NCI-H2171 treated with DMSO at 0.1 percent for 48 hours (cell line): ENCODE measurements at places on chromosomes 2 and 18.
A peak's percentile ranks its signal among the peaks of the same experiment; 100 is the strongest.

DNA sequence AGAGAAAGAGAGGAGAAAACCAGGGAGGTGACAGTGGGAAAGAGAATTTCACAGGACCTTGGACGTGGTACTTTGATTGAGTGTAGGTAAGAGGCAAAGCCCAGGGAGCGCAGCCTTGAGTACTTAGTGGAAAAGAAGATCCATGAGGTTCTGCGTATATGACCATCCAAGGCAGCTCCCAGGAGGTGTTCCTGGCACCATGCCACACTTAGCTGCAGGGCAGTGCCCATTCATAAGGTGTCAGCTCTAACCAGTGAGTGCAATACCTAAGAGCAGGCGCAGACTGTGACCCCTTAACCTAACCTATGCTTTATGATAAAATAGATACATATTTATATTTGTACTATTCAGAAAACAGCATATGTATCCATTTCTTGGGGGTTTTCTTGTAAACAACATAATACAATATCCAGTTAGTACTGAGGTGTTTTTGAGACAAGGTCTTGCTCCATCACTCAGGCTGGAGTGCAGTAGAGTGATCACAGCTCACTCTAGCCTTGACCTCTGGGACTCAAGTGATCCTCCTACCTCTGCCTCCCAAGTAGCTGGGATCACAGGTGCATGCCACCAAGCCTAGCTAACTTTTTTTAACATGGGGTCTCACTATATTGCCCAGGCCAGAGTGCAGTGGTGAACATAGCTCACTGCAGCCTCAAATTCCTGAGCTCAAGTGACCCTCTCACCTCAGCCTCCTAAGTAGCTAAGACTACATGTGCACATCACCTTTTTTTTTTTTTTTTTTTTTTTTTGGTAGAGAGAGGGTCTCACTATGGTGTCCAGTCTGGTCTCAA is 174.6 kb downstream of the GFPT1 start:
- DNase-seq: no peak

DNA sequence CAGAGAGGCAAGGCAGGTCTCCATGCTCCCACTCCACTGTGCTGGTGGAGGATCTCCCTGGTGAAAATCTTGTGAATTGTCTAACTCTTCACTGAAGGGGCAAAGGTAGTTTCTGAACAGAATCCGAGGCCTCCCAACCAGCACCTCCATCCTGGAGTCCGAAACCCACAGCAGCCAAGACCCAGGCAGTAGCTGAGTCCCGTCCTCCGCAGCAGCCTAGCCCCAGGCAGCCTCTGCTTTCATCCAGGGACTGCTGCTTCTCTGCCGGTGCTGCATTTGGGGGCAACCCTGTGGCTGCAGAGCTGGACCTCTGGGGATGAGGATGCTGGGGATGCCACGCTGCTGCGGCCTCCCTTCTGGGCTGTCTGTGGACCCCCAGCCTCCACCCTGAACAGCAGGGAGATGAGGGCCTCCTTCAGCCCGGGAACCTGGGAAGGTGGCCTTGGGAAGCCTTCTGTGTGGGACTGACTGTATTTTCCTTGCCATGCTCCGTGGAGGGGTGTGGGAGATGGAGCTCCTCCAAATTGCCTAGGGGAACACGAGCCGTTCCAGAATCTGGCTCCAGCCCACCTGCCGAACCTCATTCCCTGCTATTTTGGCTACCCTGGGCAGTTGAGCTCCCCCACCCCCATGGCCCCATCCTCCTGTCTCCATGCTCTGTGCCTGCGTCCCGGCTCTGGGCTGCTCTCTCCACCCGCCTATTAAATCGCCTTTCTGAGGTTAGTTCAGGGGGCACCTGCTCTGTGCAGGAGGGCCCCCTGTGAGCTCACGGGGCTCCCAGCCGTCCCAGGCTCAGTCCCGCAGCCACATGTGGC is 48.2 kb downstream of the GREB1 start:
- DNase-seq: no peak

DNA sequence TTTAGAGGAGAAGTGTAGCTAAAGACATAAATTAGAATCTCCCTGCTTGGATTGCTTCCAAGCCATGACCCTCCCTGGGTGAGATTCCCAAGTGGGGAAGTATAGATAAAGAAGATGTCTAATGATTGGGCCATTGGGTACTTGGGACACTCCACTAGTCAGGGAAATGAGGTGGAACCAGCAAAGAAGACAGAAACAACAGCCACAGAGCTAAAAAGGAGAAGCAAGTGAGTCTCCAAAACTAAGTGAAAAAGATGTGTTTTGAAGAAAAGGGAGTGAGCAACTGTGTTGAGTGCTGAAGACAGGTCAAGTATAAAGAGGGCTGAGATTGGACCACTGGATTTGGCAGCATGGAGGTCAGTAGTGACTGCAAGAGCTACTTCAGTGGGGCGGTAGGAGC is 276.7 kb upstream of the STON1 start:
- no peak for DNase-seq

DNA sequence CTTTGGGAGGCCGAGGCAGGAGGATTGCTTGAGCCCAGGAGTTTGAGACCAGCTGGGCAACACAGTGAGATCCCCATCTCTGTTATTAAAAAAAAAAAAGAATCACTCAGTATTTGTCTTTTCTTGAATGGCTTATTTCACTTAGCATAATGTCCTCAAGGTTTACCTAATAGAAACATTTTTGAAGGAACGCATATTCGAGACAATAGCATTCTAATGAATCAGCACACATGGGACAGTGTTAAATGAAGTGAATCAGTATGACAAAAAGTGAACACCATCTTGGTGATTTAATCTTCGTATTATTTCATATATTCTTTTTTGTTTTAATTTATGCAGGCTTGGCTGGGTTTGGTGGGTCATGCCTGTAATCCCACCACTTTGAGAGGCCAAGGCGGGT is 44.7 kb downstream of the WIPF1 start:
- DNase-seq: no peak

- no peak for DNase-seq
Measured at GRCh38 chr2:170362871-170363631, 185.1 kb downstream of the MYO3B start.

DNA sequence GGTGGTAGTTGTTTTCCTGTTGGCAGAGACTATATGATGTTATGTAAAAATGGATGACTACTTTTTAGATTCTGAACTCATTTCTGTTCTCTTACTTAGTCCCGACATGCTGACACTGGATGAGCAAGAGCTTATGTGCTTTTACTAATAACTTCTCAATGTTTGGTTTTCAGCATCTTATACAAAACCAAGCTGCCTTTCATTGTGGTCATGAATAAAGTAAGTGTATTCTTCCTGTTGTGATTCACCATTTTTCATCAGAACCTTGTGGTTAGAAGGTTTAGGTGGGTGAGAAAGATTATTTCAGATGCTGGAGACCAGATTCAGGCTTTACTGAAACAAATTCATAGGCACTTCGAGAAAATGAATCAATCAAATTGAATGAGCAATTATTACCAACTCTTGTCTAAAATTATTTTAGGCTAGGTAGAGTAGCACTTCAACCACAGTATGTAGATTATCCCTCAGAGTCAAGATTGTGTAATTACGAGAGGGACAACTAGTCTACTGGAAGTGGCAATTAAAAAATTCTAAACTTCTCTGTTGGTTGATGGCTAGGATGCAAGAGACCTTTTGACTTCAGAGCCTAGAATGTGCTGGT is 9.3 kb downstream of the GPN1 start:
- no peak for DNase-seq

GRCh38 chr2:176772816-176773215 is 439.8 kb upstream of the HNRNPA3 start:
- no peak for DNase-seq

DNA sequence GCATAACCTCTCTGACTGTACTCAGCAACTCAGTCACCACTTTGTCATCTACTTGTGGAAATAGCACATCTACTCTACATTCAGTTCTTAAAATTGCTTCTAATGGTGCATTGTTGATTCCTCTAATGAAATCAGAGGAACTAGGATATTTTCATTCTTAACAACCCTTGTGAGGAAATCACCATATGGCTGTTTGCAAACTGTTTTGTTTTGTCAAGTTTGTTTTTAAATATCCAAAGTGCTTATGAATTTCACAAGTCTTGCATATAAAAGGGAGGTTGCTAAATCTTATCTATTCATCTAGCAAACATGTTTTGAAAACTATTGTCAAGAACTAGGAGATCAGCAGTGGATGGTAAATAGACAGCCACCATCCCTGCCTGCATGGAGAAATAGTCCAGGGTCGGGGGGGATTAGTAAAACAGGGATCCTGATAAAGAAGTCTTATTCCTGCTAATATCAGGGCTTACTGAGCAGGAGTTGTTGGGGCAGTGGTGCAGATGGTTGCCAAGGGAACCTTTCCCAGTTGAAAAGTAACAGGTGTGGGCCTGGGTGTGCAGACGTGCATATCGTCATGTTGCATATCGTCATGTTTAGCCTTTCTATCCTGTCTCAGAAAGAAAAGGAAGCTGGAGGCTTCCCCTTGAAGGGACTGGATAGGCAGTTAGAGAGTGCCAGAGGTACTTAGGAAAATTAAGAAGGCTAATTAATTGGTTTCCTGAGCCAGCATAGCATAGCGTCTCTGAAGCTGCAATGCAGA is 7.5 kb upstream of the MYO3B start:
- peak; percentile 83 for DNase-seq

DNA sequence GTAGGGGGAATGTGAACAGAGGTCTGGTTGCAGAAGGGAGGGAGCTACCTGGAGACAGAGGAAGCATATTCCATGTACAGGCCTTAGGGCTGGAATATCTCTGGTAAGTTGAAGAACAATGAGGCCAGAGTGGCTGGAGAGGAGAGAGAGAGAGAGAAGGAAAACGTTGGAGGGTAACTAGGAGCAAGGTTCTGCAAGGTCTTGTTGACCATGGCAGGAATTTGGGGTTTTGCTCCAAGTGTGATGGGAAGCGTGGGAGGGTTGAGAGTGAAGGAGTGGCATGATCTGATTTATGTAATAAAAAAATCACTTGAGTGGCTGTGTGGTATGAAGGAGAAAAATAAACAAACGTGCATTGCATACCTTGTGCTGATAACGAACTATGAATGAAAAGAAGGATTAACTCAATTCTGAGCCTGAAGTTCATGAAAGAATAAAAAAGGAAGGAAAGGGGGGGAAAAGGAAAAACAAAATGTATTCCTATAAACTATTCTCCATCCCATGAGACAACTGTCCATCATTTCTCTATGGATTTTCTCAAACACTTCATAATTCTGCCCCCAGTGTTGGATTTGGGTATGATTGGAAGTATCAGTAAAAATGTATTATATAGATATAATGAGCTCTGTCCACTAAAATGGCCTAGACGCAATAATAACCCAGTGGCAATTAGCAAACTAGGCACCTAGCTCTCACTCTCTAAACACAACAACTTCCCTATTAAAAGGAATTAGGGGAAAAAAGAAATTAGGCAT is 59.7 kb upstream of the PMAIP1 start:
- DNase-seq: no peak

DNA sequence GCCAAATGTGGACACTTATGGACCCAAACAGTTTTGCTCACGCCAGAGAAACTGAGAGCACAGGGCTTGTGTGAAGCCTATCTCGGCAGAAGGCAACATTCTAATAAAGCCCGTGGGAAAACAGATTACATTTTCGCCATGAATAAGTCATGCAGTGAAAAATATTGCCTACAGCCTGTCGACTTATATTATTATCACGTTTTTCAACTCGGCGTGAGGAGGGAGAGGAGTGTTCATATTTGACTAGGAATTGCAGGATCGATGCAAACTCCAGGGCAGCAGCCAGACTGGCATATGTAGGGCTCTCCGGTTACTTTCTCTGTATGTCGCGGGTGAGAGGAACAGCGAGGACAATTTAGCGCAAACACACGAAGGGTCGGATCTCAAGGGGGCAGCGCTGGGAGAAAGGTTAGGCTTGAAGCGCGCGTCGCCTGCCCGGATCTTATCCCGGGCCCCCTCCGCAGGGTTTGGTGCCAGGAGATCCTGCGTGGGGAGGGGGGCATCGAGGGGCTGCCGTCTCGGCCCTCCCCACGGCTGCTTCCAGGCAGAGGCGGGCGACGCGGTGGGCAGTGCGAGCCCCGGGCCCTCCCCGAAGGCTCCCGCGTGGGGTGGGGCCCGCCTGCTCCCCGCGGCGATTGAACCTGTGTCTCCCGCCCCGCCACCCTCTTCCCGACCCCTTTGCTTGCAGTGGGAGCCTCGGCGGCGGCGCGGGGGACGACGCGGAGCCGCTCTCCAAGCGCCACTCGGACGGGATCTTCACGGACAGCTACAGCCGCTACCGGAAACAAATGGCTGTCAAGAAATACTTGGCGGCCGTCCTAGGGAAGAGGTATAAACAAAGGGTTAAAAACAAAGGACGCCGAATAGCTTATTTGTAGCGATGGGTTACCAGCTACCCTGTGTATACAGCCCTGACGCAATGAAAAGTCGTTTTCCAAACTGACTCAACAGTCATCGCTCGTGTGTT is 4.4 kb downstream of the ADCYAP1 start:
- peak; percentile 68 for DNase-seq

- no peak for DNase-seq
Measured at GRCh38 chr2:84925336-84925723, 19.9 kb downstream of the TMSB10 start.

DNA sequence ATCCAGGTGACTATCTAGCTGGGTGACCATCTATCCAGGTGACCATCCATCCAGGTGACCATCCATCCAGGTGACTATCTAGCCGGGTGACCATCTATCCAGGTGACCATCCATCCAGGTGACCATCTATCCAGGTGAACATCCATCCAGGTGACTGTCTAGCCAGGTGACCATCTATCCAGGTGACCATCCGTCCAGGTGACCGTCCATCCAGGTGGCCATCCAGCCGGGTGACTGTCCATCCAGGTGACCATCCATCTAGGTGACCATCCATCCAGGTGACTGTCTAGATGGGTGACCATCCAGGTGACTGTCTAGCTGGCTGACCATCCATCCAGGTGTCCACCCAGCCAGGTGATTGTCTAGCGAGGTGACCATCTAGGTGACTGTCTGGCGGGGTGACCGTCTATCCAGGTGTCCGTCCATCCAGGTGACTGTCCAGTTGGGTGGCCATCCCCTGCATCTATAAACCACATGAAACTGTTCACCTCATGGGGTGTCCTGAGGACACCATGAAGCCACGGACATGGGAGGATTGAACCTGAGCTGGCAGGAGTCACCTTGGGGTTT is 305.3 kb downstream of the NDUFA10 start:
- no peak for DNase-seq

GRCh38 chr2:58106896-58107295 is 60.3 kb downstream of the VRK2 start:
- DNase-seq: no peak

DNA sequence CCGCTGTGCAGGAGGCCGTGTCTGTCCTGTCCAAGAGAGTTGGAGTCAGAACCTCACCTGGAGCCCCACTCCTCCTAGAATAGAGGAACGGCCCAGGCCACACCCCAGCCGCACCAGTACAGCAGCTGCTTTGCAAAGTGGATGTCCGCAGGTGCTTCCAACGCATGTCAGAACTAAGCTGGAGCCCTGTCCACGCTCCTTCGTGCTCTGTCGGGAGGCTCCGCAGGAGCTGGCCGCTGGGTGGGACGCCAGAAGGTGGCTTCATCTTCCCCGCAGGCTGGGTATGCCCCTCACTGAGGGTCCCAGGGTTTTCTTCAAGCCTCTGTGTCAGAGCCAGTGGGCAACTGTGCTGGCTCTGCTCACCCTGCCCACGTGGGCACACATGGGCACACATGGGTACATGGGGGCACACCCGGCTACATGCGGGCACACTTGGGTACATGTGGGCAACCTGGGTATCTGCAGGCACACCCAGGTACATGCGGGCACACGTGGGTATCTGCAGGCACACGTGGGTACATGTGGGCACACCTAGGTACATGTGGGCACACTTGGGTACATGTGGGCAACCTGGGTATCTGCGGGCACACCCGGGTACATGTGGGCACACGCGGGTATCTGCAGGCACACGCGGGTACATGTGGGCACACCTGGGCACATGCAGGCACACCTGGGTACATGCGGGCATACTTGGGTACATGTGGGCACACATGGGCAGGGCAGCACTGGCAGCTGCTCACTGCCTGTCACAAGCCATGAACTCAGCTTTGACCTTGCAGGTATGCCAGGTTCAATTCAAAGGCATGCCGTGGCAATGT is 67.1 kb upstream of the CTDP1 start:
- no peak for DNase-seq
